ENCODE measurements at places on chromosomes 2 and 18. TPM values are rescaled to one million over a fixed set of nuclear protein-coding genes. Genes with fewer than 3 reads are reported as not detected.

The ACMSD gene
- total RNA-seq = not detected

The ARL5A gene
- 47.9 TPM for total RNA-seq

DNA sequence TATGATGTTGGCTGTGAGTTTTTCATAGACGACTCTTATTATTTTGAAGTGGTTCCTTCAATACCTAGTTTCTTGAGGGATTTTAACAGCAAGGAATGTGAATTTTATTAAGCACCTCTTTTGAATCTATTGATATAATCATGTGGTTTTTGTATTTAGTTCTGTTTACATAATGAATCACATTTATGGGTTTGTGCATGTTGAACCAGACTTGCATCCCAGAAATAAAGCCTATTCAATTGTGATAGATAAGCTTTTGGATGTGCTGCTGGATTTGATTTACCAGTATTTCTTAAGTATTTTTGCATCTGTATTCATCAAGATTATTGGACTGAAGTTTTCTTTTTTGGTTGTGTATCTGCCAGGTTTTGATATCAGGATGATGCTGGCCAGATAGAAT, 131.6 kb upstream of the SCN7A start:
- DNase-seq = no peak

- no peak for DNase-seq
Observed at GRCh38 chr2:62344472-62344871, 148.6 kb downstream of the B3GNT2 start.

- DNase-seq = no peak
Observed at GRCh38 chr2:224146356-224147160, 107.5 kb upstream of the SERPINE2 start.

DNA sequence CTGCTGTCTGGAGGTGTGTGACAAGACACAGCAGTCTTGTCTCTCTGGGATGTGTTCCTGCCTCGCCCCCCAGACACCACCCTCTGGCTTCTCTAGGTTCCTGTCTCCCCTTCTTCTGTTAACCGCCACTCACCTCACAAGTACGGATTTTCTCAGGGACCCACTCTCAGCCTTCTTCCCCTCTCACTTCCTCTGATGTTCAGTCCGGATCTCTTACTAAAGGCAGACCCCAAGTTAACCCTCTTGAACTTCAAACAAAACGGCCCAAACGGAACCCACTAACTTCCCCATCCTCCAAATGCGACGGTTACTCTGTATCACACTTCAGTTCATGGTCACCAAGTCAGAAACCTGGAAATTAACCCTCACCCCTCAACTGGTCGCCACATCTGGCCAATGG, 32.0 kb downstream of the B4GALT6 start:
- DNase-seq = no peak

DNA sequence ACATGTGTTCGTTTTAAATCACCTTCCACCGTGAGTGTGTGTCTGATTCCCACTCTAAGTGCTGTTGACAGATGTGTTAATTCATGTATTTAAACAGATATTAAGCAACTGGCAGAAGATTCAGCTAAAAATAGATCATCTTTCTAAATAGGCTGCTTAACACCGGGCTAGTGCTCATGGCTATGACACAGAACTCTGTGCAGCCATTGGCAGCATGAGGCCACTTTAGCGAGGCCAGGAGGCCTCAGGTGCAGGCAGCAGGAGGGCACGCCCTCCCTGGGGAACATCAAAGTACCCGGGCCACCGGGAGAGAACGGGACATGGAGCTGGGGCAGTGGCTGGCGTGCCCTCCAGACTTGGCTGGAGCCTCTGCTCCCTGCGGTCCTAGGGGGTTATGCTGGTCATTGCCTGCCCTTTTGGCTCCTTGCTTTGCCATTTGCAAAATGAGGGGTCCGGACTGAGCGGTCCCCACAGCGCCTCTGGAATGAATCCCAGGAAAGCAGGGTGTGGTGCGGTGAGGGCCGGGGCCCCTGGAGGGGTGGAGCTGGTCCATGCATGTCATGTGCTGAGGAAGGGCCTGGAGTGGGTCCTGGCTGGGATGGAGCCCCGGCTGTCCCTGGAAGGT, 62.8 kb upstream of the HDAC4 start:
- DNase-seq = peak; percentile 50

GRCh38 chr18:6521803-6522418, 107.2 kb upstream of the L3MBTL4 start:
- DNase-seq = no peak

GRCh38 chr2:42725657-42726056, 38.3 kb downstream of the OXER1 start:
- DNase-seq = no peak

DNA sequence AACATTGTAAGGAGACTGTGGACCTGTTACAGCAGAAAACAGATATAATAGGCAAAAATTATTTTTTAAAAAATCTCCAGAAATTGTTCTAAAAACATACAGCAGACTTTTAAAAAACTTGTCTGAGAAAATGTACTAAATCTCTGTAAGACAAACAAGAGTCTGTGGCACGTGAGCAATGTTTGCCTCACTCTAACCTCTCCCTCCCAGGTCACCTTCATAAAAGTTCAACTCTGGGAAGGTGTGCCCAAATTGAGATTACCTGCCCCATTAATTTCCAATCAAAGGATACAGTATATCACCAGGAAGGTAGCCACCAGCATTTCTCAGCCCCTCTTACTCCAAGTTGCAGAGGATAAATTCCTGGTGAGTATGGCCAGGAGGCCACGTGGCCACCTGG, 992.7 kb downstream of the TMEM182 start:
- DNase-seq = no peak

GRCh38 chr2:178008636-178009289, 63.8 kb downstream of the PDE11A start:
- no peak for DNase-seq
